ENCODE measurements at places on chromosomes 2 and 18.

GRCh38 chr18:26471826-26472225 lies 76.5 kb downstream of the KCTD1 start:
- DNase-seq, result no peak

- DNase-seq, result no peak
These were observed 29.8 kb downstream of the TANK start for GRCh38 chr2:161190050-161190449.

GRCh38 chr2:31137211-31138036 lies 816 bp downstream of the GALNT14 start:
- no peak for DNase-seq

GRCh38 chr18:41297740-41298139 lies 657.3 kb upstream of the PIK3C3 start:
- DNase-seq, result no peak

- DNase-seq, result no peak
These were observed 818.1 kb upstream of the SOX11 start for GRCh38 chr2:4873876-4874593.

GRCh38 chr18:2027756-2028155 lies 543.5 kb downstream of the METTL4 start:
- DNase-seq, result no peak

DNA sequence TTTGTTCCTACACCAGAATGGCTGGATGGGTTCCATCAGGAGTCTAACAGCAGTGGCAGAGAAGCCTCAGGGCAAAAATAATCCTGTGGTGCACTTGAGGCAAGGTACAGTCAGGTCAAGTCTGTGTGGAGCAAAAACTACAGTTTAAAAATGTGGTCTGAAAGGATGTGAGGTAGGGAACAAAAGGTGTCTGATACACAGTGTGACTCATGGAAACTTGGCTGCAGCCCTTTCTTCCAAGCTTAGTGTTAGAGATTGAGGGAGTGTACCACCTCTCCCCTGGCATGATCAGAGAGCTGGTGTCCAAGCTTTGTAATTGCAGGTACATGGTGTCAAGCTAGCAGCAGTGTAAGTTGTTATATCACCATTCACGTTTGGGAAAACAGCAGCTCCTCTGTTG lies 8.9 kb downstream of the ANKAR start:
- DNase-seq, result no peak

DNA sequence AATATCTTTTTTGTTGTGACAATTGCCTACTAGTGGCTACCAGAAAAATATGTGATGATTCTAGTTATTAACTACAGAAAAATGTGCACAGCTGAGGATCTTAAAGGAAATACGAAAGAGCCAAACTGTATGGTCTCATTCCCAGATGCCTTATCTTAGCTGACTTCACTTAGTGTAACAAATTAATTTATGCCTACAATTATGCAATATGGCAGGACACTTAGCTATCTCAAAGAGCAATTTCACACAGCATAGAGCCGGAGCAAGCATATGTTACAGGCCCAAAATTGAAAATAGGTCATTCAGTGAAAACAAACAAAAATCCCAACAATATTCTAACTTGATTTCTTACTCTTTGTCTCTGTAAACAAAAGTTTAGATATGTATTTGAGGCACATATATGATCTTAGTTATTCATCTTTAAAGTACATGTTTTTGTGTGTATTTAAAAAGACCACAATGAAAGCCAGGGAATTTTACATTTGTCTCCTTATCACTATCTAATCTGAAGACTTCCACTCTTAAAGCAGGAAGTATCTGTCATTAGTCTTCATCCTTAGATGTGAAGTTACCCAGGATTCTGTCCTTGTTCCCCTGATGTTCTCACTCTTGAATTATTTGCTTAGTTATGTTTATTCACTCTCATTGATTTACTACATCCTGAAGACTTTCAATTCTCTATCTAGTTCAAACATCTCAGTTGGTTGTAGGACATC lies 1579.0 kb upstream of the NXPH2 start:
- no peak for DNase-seq

DNA sequence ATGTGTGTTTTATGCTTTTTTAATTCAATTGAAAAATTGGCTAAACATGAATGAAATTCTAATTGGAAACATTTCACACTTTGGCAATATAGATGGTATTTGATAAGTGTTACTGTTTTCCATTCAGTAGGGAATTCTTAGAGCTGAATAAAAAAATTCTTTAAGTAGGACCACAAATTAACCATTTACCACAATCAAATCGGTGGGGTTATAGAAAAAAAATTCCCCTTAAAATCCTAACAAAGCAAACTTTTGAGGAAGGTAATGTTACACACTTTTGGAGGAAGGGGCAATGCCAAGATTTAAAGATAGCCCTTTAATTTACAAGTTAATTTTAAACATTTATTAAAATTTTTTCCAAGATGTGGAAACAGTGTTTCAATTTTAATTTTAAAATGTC lies 279.0 kb upstream of the FIGN start:
- DNase-seq, result no peak

- no peak for DNase-seq
These were observed 36.3 kb downstream of the FBXO11 start for GRCh38 chr2:47869859-47870595.

DNA sequence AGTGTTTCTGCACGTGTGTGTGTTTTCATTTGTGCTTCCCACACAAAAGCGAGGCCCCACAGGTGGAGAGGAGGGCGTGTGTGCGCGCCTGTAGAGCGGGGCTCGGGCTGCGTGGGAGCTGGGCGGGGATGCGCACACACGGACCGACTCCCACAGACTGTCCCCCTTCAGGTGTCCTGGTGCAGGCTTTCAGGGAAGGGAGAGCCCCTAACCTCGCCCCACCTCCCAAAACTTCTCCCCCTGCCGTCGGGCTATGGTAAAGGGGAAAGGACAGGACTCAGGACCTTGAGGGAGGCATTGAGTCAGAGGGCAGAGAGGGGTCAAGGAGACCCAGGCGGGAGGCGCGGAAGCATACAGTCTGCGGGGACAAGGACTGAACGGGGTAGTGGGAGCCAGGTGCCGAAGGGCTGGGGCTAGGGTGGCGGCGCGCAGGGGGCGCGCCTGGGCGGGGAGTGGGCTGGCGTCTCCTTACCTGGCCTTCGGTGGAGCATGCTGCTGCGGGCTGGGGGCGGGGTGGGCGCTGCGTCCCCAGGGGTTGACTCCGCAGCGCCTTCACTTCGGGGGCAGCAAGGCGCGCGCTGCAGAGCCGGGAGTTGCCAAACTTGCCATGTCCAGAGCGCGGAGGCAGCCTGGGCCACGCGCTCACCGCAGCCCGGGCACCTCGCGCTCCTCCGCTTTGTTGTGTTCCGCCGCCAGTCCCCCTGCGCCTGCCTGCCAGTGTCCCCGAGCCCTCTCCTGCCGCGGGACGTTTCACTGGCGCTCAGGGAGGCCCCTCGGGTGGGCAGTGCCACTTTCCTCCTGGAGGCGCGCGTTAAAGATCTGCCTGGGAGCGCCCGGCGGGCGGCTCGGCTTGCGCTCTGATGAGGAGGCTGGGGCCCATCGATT lies 302.0 kb downstream of the NCKAP5 start:
- DNase-seq, result no peak

DNA sequence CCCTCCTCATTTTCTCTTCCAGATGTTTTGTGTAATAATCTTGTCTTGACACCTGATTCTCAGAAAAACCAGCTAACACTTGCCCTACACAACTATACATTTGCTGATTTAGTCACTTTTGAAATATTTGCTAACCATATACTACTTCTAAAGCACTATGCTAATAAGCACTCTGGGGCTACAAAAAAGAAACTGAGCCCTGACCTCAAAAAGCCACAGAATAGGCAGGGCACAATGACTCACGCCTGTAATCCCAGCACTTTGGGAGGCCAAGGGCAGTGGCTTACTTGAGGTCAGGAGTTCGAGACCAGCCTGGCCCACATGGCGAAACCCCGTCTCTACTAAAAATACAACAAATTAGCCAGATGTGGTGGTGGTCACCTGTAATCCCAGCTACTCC lies 266.0 kb downstream of the RAD51AP2 start:
- no peak for DNase-seq

DNA sequence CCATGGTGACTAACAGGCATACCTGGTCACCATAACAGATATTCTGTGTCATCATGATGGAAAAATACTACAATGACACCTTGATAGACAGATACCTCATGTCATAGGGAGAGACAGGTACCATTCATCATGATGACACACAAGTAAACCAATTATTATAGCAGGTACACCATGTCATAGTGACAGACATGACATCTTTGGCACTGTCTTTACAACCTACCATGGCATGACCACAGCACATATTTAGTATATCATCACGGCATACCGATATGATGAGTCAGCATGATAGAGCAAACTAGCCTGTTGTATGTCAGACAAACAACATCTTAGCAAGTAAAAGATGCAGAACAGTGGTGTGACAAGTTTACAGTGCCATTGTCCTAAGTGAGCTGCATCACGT lies 101.3 kb upstream of the KLHL29 start:
- DNase-seq, result no peak

DNA sequence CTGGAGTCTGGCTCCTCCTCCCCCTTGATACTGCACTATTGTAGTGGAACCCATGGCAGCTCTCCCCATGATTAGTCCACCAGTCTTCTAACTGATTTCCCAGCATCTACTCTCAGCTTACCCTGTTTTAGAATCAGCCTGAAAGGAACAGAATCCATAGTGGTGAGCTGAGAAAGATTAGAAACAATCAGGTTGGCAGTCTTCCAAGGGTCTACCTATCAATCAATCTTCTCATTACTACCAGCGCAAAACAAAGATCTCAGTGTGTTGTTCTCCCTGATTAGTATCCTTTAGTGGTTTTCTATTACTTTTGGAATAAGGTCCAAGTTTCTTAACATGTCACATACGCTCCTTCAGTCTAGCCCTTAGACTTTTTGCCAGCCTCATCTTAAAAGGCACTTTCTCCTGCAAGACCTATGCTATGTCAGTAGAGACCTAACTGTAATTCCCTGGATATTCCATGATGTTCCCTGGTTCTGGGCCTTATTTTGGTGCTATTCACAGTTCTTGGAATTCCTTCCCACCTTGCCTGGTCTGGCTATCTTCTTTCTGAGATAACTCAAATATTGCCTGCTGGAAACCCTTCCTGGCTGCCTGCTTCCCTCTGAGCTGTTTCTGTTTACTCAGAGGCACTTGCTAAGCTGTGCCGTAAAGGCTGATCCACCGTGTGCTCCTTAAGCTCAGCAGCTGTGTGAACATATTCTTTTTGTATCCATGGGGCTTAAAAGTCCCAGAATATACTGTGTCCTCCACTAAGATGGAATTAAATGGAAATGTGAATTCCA lies 32.6 kb downstream of the LAMA3 start:
- DNase-seq, result no peak

- DNase-seq, result no peak
These were observed 20.6 kb upstream of the ACSL3 start for GRCh38 chr2:222840060-222840802.

DNA sequence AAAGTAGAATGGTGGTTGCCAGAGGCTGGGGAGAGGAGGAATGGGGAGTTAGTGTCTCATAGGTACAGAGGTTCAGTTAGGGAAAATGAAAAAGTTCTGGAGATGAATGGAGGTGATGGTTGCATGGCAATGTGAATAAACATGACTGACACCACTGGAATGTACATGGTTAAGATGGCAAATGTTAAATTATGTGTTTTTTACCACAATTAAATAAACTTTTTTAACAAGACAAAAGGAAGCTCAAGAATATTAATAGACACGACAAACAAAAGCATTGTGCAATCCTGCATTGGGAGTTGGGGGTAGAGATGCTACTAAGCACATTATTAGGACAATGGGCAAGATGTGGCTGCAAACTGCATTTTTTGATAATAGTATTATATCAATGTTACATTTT lies 147.7 kb downstream of the TWIST2 start:
- DNase-seq, result no peak

- DNase-seq, result no peak
These were observed 319.7 kb downstream of the SOX11 start for GRCh38 chr2:6011921-6012320.

DNA sequence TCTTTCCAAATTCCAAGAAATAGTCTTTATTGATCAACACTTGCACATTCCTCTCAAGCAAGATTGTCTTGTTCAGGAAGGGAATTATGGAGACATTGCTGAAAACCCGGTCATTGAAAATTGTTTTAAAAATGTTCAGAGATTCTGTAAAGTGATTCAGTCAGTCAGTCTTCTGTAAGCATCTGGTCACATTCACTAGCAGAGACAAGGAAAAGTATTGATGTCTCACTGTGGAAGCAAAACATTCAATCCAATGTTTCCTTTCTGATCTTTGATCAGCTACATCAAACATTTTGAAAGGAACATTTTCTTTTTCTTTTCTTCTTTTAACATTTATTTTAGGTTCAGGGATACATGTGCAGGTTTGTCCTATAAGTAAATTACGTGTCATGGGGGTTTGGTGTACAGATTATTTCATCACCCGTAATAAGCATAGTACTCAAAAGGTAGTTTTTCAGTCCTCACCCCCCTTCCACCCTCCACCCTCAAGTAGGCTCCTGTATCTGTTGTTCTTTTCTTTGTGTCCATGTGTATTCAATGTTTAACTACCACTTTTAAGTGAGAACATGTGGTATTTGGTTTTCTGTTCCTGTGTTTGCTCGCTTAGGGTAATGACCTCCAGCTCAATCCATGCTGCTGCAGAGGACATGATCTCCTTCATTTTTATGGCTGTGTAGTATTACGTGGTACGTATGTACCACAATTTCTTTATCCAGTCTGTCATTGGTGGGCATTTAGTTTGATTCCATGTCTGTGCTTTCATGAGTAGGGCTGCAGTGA lies 61.2 kb downstream of the CTNNA2 start:
- DNase-seq, result no peak

DNA sequence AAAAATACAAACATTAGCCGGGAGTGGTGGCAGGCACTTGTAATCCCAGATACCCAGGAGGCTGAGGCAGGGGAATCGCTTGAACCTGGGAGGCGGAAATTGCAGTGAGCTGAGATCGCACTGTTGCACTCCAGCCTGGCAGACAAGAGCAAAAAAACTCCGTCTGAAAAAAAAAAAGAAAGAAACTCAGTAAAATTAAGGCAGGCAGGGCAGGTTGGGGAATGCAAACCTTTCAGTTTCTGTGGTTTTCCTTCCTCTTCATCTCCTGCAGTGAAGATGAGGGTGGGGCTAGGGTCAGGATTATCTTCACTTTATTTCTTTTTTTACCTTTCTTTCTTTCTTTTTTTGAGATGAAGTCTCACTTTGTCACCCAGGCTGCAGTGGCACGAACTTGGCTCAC lies 43.2 kb upstream of the PSME4 start:
- no peak for DNase-seq

DNA sequence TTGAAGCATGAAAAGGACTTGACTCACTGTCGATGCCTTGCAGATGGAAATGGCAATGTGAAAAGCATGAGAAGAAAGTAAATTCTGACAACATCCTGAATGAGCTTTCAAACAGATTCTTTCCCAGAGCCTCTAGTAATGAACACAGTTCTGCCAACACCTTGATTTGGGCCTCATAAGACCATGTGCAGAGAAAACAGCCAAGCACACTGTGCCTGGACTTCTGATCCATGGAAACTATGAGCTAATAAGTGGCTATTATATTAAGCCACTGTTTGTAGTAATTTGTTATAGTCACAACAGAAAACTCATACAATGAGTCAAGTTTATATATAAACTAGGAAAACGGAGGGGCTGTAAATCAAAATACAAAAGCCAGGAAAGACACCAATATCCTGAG lies 477.3 kb downstream of the MBD2 start:
- DNase-seq, result no peak

GRCh38 chr18:78543201-78543725 lies 436.4 kb upstream of the SALL3 start:
- no peak for DNase-seq

GRCh38 chr18:22296304-22296703 lies 121.4 kb downstream of the CTAGE1 start:
- no peak for DNase-seq

- no peak for DNase-seq
These were observed 1.8 kb downstream of the ASIC4 start for GRCh38 chr2:219515874-219516629.
